ENCODE measurements at places on chromosomes 12 and 14.
A peak's percentile ranks its signal among the peaks of the same experiment; 100 is the strongest.

- DNase-seq: no peak
Observed at GRCh38 chr12:108832730-108833354, 24.5 kb downstream of the SSH1 start.

- no peak for DNase-seq
Observed at GRCh38 chr12:113326775-113327395, 8.0 kb downstream of the SLC8B1 start.

DNA sequence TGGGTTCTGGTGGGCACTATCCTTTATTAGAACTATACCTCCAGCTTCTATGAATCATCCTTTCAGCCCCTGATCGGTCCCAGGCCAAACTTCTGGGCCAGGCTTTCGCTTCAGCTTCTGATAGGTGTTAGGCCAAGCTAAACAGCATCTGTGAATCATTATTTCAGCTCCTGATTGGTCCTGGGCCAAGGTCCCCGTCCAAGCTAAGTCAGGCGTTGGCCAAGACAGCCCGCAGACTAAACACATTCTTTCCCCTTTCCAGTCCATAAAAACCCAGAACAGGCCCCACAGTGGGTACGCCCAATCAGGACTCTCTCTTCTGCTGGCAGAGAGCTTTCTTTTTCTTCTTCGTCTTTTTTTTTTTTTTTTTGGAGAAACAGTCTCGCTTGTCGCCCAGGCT lies 1808.9 kb upstream of the SEL1L start:
- no peak for DNase-seq

- DNase-seq: peak; percentile 64
Observed at GRCh38 chr12:546920-547845, 87.4 kb downstream of the B4GALNT3 start.

GRCh38 chr12:50005175-50005574 lies 20.1 kb downstream of the RACGAP1 start:
- DNase-seq: no peak

DNA sequence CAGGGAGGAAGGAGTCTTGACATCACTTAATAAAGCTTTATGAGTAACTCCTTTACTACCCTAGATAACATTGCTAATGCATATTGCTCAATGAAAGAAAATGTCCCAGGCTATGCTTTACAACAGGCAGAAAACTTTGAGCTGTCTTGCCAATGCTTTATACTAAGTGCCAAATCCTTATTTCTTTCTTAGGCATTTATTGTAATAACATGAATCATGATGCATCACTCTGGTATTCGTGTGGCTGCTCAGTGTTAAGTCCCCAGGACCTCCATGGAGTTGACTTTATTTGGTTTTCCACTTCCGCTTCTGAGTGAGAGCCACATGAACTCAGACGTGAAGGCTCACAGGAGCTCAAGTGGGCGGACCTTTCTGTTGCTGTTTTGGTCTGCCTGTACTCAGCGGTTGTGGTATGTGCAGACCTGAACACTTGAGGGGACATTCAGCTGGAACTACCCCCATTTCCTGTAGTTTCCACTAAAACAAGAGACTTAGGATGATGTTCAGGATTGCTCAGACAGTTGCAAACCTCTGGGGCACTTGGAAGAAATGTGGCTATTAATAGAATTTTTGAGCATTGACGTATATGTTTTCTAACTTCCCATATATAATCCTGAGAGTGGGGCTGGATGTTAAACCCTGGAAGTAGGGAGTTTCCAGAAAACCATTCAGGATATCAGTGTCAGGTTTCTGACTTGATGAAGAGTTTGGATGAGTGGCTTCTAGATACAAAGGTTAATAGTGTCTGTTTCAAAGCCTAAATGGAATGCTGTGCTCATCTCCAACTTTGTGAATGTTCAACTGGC lies 258.6 kb downstream of the MSRB3 start:
- no peak for DNase-seq

GRCh38 chr12:116784238-116784612 lies 46.1 kb downstream of the RNFT2 start:
- no peak for DNase-seq

DNA sequence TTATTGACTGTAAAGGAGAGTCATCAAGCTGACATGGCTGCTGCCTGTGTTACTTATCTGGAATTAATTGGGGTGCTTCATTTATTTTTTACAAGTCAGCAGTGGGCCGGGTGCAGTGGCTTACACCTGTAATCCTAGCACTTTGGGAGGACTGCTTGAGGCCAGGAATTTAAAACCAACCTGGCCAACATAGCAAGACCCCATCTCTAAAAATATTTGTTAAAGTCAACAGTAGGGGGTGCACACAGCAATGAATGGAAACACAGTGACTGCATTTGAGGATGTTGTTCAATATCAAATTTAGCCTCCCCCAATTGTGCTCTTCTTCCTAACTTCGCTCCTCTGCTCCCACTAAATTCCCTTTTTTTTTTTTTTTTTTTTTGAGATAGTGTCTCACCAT lies 52.1 kb downstream of the ANKRD9 start:
- no peak for DNase-seq

DNA sequence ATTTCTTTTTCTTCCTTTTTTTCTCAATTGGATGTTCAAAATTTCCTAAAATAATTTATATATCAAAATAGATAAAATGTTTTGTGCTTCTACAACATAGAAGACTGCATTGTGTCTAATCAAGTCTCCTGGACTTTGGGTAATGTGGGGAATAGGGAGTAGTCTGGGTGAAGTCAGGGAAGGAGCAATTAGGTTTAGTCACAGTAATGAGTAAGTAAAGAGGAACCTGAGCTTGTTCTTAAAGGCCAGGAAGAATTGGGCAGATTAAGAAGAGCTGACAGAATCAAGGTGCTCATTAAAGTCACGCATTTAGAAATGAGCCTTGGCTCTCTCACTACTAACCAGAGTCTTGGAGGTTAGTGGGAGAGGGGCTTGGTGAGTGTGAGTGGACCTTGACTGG lies 233.3 kb upstream of the SSTR1 start:
- DNase-seq: no peak

DNA sequence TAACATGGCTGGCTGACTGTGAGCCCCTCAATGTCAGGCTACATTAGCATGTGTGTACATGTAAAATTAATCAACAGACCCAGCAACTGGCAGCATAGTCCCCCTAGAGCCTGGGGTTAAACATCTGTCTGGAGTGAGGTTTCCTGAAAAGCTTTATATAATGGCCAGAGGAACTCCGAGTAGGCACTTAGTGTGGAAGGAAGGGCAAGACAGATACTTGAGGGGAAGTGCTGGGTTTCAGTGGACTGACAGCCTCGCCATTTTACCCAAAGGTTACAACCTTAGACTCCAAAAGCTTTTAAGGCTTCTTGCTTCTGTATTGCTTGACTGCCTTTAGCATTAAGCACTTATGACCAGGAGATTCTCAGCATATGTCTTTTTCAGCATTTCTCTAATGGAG lies 430.8 kb downstream of the FLRT2 start:
- no peak for DNase-seq

GRCh38 chr12:52362118-52362726 lies 5.1 kb downstream of the KRT85 start:
- no peak for DNase-seq
